ENCODE measurements at places on chromosomes 11 and 22. TPM values are rescaled to one million over a fixed set of nuclear protein-coding genes. Genes with fewer than 3 reads are reported as not detected.

ADAMTS8 gene
- total RNA-seq, result 14.1 TPM

OR4C11 gene
- total RNA-seq, result not detected

CABP7 gene
- not detected for total RNA-seq

PRG3 gene
- total RNA-seq, result not detected

PANX2 gene
- 0.95 TPM for total RNA-seq

BCR gene
- total RNA-seq, result 58.6 TPM

KCNQ1 gene
- 96.4 TPM for total RNA-seq

SEPTIN5 gene
- 20.5 TPM for total RNA-seq

MS4A14 gene
- 2.5 TPM for total RNA-seq

ZNHIT2 gene
- 15.1 TPM for total RNA-seq

OR52I1 gene
- not detected for total RNA-seq

SCGB1D1 gene
- total RNA-seq, result not detected

TRIM66 gene
- 7.1 TPM for total RNA-seq

POU2AF1 gene
- 12.9 TPM for total RNA-seq

OR4C16 gene
- not detected for total RNA-seq

OR52B6 gene
- not detected for total RNA-seq

DNAJB7 gene
- total RNA-seq, result not detected

OR4D5 gene
- not detected for total RNA-seq

GAL gene
- total RNA-seq, result not detected

PATE4 gene
- total RNA-seq, result not detected

OR9Q1 gene
- total RNA-seq, result not detected

OR2AG2 gene
- total RNA-seq, result not detected

KRTAP5-9 gene
- 0.23 TPM for total RNA-seq

KIAA1671 gene
- total RNA-seq, result 85.5 TPM

TBX1 gene
- total RNA-seq, result 3.9 TPM

RPS6KB2 gene
- 39.7 TPM for total RNA-seq

ALG8 gene
- 33.3 TPM for total RNA-seq

CECR2 gene
- total RNA-seq, result 0.89 TPM

SLC25A45 gene
- 7.1 TPM for total RNA-seq

CCDC116 gene
- total RNA-seq, result 0.37 TPM

AIFM3 gene
- 8.3 TPM for total RNA-seq

TRIM5 gene
- 39.8 TPM for total RNA-seq

RCOR2 gene
- 2.7 TPM for total RNA-seq

UPK3A gene
- total RNA-seq, result 0.40 TPM

OR8D2 gene
- not detected for total RNA-seq

PRR33 gene
- not detected for total RNA-seq

ENTHD1 gene
- 0.09 TPM for total RNA-seq

NAALADL1 gene
- total RNA-seq, result 10.4 TPM

KDM4D gene
- total RNA-seq, result 0.66 TPM

Data from mucosa of gallbladder (tissue), 1 donor.